ENCODE measurements at places on chromosomes 2 and 18.

- DNase-seq: no peak
These were observed 113.3 kb downstream of the MGAT5 start for GRCh38 chr2:134367213-134367612.

- DNase-seq: no peak
These were observed 66.6 kb downstream of the MYOM1 start for GRCh38 chr18:3153107-3153704.

DNA sequence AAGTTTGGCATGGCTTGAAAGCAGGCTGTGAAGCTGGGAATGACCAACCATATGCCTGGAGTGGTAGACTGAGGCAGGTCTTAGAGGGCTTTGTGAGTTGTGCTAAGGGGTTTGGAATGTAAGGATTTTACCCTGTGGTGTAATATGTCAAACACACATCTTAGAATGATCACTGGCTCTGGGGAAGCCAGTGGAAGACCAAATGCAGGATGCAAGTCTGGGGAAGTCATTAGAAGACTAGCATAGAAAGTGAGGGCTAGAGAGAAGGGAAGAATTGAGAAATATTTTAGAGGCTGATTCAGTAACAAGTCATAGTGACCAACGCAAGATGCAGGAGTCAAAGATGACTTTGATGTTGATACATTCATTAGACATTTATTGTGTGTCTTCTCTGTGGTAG, 3.5 kb upstream of the FHOD3 start:
- DNase-seq: no peak

DNA sequence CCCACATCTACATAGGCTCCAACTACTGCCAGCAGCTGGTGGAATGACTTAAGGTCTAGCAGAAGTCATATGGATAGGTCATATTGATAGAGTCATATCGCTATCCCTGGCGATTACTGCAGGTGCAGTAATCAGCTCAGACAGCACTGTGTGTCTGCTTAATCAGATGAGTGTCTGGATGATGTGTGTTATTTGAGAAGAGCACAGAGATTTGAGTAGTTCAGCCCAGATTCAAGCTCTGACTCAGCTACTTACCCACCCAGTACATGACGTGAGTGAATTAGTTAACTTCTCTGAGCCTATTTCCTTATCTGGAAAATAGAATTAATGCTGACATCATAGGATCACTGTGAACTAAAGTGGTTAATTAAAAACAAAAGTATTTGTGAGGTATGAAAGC, 78.9 kb downstream of the EHD3 start:
- DNase-seq: no peak

GRCh38 chr2:104864280-104865095, 10.6 kb downstream of the POU3F3 start:
- DNase-seq: no peak

DNA sequence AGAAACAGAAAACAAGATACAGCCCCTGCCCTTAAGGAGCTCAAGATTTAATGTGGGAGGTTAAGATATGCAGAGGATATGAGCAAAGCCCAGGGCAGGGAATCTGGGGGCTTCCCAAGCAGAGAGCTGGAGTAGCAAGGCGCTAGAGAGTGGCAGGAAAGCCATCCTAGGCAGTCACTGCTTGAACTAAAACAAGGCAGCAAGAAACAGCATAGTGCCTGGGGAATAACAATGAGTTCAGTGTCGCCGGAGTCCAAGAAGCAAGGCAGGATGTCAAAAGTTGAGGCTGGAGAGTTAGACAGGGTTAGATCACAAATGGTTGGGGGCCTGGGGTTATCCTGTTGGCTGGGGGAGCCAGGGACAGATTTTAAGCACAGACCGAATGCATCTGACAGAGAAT, 24.6 kb downstream of the CDH2 start:
- no peak for DNase-seq

- no peak for DNase-seq
These were observed 6.7 kb downstream of the WDR43 start for GRCh38 chr2:28901202-28901601.

DNA sequence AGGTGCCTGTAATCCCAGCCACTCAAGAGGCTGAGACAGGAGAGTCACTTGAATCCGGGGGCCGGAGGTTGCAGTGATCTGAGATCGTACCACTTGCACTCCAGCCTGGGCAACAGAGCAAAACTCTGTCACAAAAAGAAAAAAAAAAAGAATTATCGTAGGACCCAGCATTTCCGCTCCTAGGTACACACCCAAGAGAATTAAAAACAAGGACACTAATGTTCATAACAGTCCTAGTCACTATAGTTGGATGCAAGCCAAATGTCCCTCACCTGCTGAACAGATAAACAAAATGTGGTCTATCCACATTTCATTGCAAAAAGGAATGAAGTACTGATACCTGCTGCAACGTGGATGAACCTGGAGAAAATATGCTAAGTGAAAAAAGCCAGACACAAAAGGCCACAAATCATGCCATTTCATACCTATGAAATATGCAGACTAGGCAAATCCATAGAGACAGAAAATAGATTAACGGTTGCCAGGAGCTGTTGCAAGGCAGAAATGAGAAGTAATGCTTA, 21.2 kb downstream of the ADRA2B start:
- DNase-seq: no peak

GRCh38 chr2:136750065-136750464, 15.3 kb upstream of the THSD7B start:
- no peak for DNase-seq

- DNase-seq: no peak
These were observed 106.9 kb upstream of the ITGB6 start for GRCh38 chr2:160306985-160307384.

DNA sequence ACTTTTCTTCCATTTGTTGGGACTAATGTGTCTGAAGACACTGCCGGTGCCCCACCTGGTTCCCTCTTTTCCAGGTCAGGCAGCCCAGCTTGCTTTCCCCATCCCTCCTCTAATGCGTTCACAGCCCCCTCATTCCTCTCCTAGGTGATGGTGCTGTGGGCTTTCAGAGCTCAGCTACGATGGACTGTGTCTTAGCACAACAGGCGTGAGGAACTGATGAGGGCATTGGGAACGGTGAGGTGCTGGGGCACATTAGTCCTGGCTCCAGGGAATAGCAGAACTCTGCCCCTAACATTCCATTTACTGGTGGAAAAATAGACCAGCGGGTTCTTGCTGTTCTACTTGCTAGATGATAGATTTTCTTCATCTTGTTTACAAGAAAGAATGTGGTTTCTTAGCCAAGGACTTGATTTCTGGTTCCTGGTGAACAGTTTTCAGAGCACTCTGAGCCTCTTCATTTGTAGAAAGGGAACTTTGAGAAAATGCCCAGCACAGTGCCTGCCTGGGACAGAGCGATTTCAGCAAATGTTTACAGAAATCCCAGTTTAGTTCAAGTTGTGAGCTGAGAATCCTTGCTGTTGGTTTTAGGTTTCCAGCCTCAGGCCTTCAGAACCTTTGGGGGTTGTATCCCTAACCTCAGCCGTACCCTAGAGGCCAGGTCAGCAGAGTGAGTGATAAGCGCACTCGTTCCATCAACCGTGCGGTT, 42.5 kb downstream of the LDLRAD4 start:
- no peak for DNase-seq

DNA sequence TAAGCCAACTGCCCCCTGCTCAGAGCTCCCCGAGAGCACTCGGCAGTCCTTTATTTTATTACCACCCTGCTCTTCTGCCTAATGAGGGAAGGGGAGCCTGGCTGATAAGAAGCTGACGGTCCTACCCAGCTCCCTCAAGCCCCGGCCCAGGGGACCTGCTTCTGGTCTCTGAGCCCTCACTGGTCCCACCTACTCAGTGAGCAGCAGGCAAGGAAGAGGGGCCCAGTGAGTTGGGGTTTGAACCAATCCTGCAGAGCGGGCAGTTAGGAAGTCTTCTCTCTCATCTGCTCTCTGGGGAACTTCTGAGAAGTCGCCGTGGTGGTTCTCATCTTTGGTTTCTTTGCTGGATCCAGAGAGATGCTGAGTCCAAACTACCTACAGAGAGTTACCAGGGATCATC, 218.9 kb downstream of the NDUFA10 start:
- no peak for DNase-seq

GRCh38 chr2:151277067-151277466, 12.4 kb downstream of the NMI start:
- DNase-seq: no peak

DNA sequence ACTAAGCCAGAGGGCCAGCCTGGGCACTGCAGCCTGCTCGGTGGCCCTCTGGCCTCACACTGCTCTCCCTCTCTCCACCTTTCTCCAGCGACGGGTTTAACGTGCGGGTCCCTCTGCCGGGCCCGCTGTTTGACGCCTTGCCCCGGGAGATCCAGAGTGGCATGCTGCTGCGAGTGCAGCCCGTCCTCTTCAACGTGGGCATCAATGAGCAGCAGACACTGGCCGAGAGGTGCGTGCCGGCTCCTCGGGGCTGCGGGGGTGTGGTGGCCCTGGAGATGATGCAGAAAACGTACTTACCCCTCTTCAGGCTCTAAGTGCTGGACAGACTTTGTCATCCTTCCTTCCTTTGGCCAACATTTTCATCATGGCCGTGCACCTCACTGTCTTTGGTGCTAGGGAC, 42.4 kb downstream of the COA5 start:
- DNase-seq: no peak

GRCh38 chr2:33158482-33159003, 211.8 kb downstream of the LTBP1 start:
- DNase-seq: no peak

DNA sequence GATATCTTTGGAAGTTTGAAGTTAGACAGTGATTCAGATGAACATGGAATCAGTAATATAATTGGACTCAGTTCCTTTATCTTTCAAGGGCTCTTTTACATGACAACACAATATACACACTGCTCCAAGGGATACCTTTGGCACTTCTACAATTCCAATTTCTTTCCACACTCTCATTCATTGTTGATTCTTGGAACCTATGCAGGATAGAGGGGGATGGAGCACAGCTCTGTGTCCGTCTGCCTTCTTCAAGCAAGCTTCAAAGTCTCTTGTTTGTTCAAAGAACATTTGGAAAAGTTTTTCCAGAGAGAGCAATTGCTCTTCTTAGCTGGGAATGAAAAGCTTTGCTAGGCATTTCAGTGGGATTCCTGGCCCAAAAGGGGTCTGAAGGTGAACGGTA, 276.2 kb upstream of the ZEB2 start:
- no peak for DNase-seq

DNA sequence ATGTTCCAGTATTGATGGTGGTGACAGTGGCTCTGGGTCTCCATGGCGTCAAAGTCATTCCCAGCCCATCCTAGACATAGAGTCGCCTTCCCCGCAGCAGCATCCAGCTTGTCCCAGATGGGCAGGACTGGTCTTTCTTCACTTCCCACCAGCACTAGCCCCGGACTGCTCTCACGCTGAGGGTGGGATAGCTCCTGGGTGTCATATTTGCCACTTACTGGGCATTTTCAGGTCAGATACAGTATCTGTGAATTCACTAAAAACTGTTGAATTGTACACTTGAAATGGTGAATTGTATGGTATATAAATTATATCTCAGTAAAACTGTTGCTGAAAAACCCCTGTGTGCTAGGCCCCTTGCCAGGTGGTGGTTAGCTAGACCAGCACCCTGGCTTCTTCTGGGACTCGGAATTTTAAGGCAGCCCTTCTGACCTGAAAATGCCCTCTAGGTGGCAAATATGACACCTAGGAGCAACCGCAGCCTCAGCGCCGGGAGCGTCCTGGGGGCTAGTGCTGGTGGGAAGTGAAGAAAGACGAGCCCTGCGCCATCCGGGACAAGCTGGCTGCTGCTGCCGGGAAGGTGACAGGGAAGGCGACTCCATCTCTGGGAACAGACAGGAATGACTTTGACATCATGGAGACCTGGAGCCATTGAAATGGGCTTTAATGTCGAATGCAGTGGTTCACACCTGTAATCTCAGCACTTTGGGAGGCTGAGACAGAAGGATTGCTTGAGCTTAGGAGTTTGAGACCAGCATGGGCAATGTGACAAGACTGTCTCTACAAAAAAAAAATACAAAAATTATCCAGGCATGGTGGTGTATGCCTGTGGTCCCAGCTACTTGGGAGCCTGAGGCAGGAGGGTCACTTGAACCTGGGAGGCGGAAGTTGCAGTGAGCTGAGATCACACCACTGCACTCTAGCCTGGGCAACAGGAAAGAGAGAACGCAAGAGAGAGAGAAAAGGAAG, 56.2 kb downstream of the DDX1 start:
- no peak for DNase-seq

DNA sequence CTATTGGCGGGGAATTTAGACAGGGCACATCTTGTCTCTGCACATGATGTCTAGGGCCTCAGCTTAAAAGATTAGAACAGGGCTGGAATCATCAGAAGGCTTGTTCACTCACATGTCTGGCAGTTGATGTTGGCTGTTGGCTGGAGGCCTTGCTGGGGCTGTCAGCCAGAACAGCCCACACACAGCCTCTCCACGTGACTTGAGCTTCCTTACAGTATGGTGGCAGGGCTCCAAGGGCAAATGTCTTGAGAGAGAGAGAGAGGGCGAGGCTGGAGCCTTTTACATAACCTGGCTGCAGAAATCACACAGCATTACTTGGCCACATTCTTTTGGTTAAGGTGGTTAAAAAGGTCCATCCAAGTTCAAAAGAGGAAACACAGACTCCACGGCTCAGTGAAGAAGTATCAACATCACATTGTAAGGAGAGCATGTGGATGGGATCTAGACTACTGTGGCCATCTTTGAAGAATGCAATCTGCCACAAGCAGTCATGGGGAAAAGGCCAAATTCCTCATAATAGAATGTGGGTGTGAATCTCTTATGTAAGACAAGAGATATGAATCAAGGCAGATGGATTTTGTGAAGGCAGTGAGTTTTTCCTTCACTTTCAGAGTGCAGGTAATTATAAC, 30.4 kb downstream of the SRSF7 start:
- DNase-seq: no peak

GRCh38 chr2:219228041-219228910, 1.2 kb downstream of the ATG9A start:
- DNase-seq: no peak

DNA sequence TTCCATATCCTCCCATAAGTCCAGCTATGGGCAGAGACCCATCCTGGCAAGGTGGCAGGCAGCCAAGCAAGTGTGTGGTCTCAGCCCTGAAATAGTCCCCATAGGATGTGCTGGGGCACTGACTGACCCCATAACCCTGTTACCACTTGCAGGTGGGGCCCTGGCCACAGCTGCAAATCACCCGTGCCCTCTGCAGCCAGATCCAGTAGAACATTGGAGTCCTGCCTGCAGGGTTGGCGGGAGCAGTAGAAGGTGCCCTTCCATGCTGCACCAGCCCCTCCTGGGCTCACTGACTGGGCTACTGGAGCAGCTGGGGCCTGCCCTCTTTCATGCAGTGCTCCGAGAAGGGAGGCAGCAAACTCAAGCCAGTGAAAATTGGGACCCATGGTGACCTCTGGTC, 112.6 kb upstream of the MCFD2 start:
- no peak for DNase-seq

DNA sequence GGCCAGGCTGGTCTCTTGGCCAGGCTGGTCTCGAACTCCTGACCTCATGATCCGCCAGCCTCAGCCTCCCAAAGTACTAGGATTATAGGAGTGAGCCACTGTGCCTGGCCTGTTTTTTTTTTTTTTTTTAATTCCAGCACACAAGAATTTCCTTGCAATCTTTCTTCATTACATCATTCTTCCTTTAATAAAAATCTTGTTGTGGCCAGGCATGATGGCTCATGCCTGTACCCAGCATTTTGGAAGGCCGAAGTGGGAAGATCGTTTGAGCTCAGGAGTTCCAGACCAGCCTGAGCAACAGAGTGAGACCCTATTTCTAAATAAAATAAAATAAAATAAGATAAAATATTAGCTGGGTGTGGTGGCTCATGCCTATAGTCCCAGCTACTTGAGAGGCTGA, 21.4 kb upstream of the PLEKHM3 start:
- no peak for DNase-seq

Measured in SK-N-MC (cell line).